ENCODE measurements at places on chromosomes 7 and 10.

DNA sequence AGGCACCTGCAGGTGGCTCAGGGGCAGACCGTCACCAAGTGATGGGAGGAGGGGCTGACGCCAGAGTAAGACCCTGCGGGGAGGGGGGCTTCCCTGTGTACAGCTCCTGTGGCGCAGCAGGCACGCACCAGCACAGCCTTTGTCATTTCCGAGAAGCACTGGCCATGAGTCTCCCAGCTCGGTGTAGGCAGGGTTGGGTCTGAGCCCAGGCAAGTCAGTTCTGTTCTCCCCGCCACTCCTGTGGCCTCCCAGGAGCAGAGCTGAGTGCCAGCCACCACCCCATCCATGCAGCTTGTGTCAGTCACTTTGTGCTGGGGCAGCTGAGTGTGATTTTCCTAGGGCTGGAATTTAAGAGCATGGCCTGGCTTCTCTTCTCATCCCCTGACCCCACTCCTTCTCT lies 13.2 kb downstream of the CPSF4 start:
- no peak for DNase-seq

GRCh38 chr10:128657548-128657947 lies 531.3 kb upstream of the MKI67 start:
- DNase-seq: no peak

- no peak for DNase-seq
These were observed 120.1 kb downstream of the ARHGAP12 start for GRCh38 chr10:31808258-31809218.

- DNase-seq: no peak
These were observed 109.1 kb downstream of the MTERF1 start for GRCh38 chr7:91771394-91771793.

DNA sequence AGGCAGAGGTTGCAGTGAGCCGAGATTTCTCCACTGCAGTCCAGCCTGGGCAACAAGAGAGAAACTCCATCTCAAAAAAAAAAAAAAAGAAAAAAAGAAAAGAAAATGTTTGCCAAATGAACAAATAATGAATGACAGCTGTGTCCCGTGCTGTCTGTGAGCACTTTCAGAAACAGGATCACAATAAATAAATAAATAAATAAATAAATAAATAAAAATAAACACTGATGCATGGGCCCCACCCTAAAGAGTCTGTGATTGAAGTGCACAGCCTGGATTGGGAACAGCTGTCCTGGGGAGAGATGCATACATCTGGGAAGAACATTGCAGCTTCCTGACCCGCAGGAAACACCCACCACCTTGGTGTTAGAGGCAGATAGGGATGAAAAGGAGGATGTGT lies 123.6 kb downstream of the NPTX2 start:
- no peak for DNase-seq

- DNase-seq: no peak
These were observed 55.4 kb upstream of the MXI1 start for GRCh38 chr10:110151971-110152370.

- no peak for DNase-seq
These were observed 295.4 kb upstream of the FZD1 start for GRCh38 chr7:90968871-90969270.

GRCh38 chr10:84432891-84433290 lies 104.5 kb downstream of the CCSER2 start:
- no peak for DNase-seq

- no peak for DNase-seq
These were observed 27.6 kb downstream of the EZH2 start for GRCh38 chr7:148856578-148856881.

GRCh38 chr10:132057191-132057681 lies 8.5 kb upstream of the JAKMIP3 start:
- no peak for DNase-seq

GRCh38 chr10:79132681-79133381 lies 64.1 kb downstream of the ZMIZ1 start:
- DNase-seq: no peak

DNA sequence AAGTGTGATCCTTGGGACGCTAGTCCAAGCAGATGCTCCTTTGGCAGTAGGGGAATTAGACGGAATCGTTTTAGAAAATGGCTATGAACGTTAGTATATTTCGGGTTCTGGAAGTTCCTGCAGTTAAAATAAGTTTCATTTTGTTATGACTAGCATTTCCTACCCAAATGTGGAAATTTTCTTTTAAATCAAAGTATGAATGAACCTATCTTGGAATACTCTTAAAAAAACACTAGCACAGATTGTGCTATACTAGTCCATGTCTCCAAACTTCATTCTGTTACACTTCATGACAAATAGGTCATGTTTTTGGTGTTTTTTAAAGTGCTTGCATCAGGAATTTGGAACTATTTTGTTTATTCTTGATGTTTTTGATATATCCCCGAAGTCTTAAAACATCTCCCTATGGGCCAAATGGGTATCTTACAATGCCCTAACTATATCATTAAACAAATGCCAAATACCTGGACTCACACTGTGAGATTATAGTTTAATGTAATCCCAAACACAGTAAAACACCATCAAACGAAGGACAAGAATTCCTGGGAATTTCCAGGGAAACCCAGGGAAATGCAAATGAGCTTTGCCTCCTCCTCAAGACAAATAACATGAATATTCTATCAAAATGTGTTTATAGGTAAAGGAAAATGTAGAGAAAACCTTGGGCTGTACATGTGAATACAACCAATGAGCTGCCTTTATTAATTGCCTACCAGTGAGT lies 75.9 kb upstream of the PTPRZ1 start:
- no peak for DNase-seq

- DNase-seq: no peak
These were observed 247.9 kb upstream of the PCDH15 start for GRCh38 chr10:55048830-55049498.

GRCh38 chr7:24963218-24963617 lies 16.8 kb downstream of the OSBPL3 start:
- DNase-seq: no peak

GRCh38 chr7:69912846-69913245 lies 314.6 kb downstream of the AUTS2 start:
- DNase-seq: no peak

DNA sequence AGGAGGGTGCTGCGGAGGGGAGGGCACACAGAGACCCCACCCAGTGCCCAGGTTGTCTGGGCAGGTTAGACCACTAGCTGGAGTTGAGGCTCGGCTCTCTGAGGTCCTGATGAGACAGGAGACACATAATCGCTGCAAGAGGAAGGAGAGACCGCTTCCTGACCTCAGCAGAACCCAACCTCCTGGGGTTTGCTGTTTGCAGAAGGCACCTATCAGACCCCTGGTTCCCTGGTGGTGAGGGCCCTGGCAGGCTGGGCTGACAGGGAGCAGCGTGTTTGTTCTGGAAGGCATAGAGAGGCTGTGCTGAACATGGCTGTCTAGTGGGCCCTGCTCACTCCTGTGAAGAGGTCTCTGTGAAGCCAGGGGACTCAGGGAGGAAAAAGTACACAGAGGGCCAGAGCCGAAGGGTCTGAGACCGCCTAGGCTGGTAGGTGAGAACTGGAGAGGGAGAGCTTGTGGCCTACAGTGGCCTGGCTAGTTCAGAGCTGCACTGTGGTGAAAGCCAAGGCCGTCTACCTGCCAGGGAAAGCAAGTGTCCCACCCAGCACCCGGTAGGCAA lies 39.4 kb upstream of the NPFFR1 start:
- no peak for DNase-seq

DNA sequence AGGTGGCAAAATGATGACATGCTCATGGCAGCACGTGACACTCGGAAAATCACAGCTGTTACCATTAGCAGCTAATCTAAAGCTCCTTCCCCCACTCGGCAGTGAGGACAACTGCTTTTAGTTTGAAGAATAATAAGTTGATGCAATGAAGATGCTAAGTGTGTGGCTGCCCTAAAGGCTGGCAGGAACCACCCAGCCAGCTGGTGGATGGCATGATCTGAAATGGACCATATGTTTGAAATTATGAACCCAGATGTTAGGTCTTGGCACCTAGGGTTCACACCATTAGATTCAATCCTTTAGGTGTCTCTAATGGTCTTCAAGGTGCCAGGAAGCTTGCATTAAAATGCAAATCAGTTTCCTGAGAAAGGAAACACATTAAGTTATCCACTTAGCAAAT lies 230.1 kb downstream of the WDR11 start:
- no peak for DNase-seq
